ENCODE measurements at places on chromosomes 7 and 10.

- no peak for DNase-seq
These were observed 14.1 kb downstream of the SUMF2 start for GRCh38 chr7:56078196-56078595.

DNA sequence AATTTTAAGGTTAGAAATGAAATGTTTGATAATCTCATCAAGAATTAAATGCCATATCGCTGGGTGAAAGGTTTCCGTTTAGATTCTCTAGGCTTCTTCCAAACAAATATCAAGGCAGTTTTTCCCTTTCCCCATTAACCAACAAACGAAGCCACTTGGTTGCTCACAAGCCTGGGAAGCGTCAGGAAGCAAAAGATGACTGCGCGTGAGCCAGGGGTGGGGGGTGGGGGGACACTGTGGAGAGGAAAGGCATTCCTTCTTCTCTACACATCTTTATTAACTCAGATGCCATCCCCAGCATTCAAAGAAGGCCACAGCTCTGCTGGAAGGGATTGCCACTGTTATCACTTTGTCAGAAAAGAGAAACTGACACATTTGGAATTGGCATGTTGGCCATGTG is 207.1 kb downstream of the TRIL start:
- DNase-seq: no peak

DNA sequence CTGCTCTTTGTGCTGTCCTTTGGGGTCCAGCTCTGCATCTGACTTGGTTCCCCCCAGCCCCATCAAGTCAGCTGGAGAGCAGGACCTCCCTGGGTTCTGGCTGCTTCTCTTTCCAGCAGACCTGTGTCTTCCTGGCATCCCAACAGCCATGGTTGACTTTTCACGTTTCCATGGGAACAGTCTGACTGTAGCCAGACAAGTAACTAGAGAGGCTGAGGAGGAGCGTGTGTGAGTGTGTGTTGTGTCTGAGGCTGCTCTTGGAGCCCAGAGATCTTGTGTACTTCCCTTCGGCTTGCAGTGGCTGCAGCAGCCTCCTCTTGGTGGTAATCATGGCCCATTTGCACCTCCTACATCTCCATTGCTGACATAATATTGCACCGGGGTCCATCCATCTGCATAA is 332.0 kb downstream of the RPS24 start:
- DNase-seq: no peak

DNA sequence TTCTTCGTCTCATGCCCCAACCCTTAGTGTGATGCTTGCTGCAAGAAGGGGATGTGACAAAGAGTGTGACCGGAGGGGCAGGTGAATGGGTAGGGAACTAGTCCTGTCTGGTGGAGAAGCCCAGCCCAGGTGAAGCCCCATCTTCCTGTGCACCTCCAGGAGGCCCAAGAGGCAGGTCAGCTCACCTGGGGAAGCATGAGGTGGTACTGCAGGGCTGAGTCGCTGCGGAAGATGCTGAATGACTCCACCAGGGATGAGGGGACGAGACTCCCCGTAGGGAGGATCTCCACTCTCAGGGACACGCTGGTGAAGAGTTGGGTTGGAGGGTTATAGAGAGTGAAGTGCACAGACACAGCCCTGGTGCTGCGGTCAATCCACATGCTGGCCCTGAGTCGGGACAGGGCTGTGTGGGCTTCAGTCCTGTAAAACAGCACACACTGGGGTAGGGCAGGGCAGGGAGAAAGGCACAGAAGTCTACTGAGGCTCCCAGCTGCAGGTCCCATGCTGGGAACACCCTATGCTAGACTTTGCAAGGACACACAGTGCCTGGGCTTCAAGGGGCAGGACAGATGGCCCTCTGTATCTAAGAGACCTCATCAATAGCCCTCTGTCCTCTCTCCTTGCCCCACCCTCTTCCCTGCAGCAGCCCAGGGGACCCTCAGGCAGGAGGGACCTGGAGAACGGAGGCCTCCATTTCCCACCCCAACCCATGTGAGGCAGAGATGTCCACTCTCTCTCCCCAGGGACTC is 136.5 kb downstream of the PKD1L1 start:
- DNase-seq: no peak

DNA sequence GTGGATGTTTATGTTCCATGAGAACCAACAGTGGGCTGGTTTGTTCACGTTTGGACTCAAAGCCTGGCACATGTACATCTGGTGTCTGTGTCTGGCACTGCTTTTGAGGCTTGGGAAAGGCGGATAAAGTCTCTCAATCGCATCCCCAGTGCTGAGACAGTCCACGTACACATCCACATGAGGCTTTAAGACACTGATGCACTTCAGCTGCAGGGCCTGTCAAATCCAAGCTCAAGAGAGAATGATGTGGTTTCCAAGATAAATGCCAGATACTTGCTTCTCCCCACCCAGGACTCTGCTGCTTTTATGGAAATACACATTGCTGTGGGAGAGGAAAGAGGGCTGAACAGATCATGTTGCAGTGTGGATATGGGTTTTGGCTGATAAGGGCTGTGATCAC is 178.4 kb downstream of the ADARB2 start:
- no peak for DNase-seq

DNA sequence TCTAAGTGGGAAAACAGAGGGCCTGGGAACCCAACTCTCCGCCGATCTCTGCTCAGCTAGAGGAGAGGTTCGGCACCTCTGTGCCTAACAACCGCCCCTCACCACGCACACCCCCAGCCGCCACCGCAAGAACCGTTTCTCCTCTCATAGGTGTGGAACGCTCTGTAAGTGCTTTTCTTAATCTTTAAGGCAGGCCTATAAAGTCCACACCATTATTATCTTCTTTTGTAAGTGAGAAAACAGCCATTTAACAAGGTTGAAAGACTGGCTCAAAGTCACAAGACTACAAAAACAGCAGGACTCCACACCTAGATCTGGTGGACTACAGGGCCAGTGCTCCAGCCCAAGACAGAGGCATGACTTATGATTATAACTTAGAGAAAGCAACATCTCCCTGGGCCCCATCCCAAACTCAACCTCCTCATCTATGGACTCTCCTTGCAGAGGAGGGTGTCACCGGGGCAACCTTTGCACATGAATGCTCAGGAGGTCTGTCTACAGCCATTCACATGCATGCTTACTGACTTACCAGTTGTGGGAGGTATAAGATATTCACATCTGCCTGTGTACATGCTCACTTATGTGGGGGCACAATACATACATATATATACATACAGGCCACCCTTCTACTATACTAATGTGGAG is 7.9 kb upstream of the NKX2-3 start:
- no peak for DNase-seq

DNA sequence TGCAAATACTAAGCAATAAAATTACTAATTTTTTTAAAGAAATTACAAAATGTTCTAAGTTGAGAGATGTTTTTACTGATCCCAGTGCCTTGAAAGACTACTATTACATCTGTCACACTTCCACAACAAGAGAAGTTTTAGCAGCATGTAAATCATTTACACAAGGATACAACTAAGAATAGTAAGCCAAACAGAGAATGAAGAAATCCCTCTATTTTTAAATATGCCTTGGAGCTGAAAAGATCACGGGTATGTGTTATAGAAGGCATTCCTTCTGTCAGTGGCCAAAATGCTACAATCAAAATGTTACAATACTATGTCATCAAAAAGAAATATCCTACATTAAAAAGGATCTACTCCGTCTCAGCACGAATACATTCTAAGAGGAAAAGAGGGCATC is 52.6 kb downstream of the LARP4B start:
- no peak for DNase-seq

All from suppressor macrophage treated with lipopolysaccharide for 1 hour (primary cell).